Dermis blood vessel endothelial cell (primary cell): ENCODE measurements at places on chromosomes 4 and X.
A peak's percentile ranks its signal among the peaks of the same experiment; 100 is the strongest.

DNA sequence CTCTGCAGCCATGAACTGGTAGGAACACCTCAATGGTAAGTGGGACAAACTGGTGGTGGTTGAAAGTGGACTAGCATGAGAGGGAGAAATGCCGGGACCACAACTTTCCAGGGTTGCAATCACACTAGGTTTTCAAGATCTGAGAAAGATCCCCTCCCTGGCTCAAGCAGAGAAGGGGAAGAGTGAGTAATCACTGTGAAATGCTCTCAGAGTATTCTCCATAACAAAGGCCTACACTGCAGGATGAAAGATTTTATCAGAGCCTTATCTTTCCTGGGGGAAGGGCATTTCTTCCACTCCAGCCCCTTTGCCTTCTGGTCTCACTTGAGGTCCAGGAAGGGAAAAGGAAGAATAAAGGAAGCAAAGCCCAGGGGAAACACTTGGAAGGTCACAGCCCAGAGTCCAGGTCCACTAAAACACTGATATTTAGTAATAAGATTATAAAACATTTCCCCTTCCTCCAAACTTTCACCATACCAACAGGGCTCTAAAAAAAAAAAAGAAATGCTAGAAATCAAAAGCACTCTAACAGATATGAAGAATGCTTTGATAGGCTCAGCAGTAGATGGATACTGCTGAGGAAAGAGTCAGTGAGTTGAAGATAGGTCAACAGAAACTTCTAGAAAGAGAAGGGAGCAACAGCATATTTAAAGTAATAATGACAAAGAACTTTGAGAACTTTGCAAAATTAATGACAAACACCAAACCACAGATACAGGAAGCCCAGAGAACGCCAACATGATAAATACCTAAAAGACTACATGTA is 95.9 kb downstream of the WDFY3 start:
- DNase-seq, result peak; percentile 90

DNA sequence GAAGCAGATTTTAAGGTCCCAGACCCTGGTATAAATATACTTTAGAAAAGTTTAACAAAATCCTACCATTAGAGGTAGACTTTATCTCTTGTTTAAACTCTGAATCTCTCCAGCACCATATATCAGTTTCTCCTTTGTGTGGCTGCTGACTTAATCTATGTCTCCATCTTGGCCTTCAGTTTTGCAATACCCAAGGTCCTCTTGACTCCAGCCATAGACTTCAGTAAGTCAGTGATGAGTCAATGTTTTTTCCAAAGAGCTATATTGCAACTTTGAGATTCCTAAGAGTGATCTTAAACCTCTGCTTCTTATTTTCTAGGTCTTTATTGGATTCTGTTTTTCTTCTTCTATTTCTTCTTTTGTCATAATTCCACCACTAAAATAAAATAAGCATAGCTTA is 50.8 kb upstream of the ADGRL3 start:
- DNase-seq, result no peak

DNA sequence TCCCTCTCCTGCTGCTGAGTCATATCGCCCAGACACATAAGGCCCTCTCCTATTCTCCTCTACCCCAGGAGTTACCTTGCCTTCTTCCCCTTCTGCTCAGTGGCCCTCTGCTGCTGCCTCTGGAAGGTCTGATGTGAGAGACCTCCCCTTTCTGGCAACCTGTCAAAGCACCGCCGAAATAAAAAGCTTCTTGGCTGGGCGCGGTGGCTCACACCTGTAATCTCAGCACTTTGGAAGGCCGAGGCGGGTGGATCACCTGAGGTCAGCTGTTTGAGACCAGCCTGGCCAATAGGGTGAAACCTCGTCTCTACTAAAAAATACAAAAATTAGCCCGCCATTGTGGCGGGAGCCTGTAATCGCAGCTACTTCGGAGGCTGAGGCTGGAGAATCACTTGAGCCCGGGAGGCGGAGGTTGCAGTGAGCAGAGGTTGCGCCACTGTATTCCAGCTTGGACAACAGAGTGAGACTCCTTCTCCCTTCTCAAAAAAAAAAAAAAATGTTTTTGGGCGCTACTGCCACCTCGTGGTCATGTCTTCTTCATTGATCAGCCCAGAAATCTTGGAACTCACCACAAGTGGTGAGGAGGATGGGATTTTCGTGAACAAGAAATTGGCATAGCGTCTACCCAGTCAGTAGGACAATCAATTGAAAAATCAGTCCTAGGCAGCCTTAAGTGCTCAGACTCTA is 8.6 kb upstream of the ZXDA start:
- peak; percentile 54 for DNase-seq

GRCh38 chrX:144592036-144592435 is 655.3 kb upstream of the SPANXN1 start:
- DNase-seq, result no peak

DNA sequence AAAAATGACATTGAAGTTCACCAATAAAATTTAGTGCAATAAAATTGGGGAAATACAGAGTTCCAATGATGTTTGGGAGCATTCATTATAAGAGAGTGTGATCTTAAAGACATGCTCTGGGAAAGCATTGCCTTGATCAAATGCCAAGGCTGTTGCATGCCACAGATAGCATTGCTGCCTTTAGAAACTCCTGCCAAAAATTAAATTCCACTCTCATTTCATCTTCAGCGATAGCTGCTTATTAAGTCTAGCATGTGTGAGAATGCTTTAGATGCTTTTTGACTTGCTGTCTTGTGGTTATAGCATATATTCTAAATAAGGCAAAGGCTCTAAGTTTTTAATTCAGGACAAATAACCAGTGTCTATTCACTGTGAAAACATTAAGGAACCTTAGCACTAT is 49.3 kb downstream of the NPNT start:
- DNase-seq, result no peak

DNA sequence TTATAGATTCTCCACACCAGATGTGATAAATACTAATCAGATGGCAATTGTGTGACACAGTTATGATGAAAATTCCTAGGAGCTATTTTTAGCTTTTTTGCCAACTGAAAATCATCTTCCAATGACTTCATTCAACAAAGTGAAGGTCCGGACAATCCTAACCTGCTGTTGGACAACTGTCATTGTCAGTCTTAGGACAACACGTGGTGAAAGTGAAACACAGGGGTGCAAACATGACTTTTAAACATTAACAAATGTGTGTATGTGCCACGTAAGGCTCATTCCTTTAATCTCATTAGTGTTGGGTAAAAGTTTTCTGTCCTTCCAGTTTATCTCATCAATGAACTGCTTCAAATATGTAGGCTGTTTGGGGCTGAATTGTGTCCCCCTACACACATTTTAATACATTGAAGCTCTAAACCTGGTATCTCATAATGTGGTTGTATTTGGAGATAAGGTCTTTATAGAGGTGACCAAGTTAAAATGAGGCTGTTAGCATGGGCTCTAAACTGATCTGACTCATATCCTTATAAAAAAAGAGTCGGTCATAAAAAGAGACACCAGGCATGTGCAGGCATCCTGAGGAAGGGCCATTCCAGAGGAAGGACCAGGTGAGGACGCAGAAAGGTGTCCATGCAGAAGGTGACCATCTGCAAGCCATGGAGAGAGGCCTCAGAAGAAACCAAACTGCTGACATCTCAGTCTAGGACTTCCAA is 41.2 kb upstream of the SMAD1 start:
- peak; percentile 26 for DNase-seq
